Dermis blood vessel endothelial cell (primary cell): ENCODE measurements at places on chromosomes 5 and 9. TPM values are rescaled to one million over a fixed set of nuclear protein-coding genes. Genes with fewer than 3 reads are reported as not detected.
A peak's percentile ranks its signal among the peaks of the same experiment; 100 is the strongest.

The ITGA1 gene
- 75.4 and 81.2 TPM in 2 replicates for total RNA-seq

The PKD2L2 gene
- 0.17 TPM in 1 of 2 replicates, not detected in the other for total RNA-seq

The OBP2A gene
- not detected in 2 replicates for total RNA-seq

The GCNT4 gene
- 0.19 and 0.34 TPM in 2 replicates for total RNA-seq

The ANKRD55 gene
- total RNA-seq = 1.2 and 3.2 TPM in 2 replicates

The CTXN3 gene
- total RNA-seq = not detected in 2 replicates

The ERP44 gene
- total RNA-seq = 9.4 and 16.4 TPM in 2 replicates

The GLRA1 gene
- not detected in 2 replicates for total RNA-seq

The PDE8B gene
- total RNA-seq = under 0.01 TPM in 2 replicates

The STPG3 gene
- total RNA-seq = 0.34 TPM in 1 of 2 replicates, not detected in the other

The CCDC183 gene
- 0.37 and 1.0 TPM in 2 replicates for total RNA-seq

The FOXB2 gene
- total RNA-seq = not detected in 2 replicates

The ACOT12 gene
- 0.37 TPM in 1 of 2 replicates, not detected in the other for total RNA-seq

The AMACR gene
- 18.9 and 21.7 TPM in 2 replicates for total RNA-seq

The BTNL9 gene
- 0.05 and 0.17 TPM in 2 replicates for total RNA-seq

The DDX46 gene
- total RNA-seq = 21.8 and 31.7 TPM in 2 replicates

GRCh38 chr5:108884736-108885135 is 137.0 kb downstream of the FER start:
- DNase-seq = peak; percentile 95

GRCh38 chr9:123567013-123567412 is 211.0 kb downstream of the CRB2 start:
- no peak for DNase-seq

- DNase-seq = no peak
These were observed 7.5 kb downstream of the OR1K1 start for GRCh38 chr9:122807271-122807900.

- no peak for DNase-seq
These were observed 3.4 kb downstream of the SMIM3 start for GRCh38 chr5:150781706-150782614.

DNA sequence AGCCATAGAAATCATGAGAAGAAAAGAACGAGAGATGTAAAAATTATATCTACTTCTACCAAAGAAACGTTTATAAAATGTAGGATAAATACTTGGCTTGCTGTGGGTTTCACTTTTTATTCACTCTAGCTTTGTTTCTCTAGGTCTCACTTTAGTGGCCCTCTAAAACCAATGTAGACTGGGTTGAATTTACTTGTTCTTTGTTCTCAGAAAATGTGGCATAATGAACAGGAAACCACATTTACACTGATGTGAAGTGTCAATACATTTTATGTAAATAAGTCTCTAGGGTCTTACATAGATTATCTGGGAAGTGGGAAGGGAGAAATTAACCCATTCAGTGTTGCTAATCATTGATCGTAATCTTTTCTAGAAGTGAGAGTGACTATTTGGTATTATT is 58.9 kb downstream of the PLPPR1 start:
- no peak for DNase-seq

GRCh38 chr9:4389003-4389402 is 89.1 kb upstream of the GLIS3 start:
- DNase-seq = peak; percentile 41

- DNase-seq = no peak
These were observed 12.8 kb upstream of the MACIR start for GRCh38 chr5:103245761-103246160.

DNA sequence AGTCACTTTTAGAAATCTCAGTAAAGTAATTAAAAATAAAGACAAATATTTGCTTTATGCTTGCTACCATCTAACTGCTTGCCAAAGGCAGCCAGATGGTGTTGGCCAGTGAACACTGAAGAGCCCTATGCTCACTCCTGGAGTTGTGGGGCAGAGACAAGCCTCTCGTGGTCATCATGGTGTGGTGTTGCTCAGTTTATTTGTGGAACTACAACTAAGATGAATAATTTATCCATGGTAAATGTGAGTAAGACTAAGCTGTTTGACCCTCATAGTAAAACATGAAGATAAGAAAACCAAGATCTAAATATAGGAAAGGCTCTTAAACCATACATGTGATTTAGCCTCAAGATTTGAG is 100.7 kb downstream of the PDE8B start:
- DNase-seq = no peak

GRCh38 chr5:154608531-154609011 is 130.5 kb upstream of the HAND1 start:
- DNase-seq = no peak

DNA sequence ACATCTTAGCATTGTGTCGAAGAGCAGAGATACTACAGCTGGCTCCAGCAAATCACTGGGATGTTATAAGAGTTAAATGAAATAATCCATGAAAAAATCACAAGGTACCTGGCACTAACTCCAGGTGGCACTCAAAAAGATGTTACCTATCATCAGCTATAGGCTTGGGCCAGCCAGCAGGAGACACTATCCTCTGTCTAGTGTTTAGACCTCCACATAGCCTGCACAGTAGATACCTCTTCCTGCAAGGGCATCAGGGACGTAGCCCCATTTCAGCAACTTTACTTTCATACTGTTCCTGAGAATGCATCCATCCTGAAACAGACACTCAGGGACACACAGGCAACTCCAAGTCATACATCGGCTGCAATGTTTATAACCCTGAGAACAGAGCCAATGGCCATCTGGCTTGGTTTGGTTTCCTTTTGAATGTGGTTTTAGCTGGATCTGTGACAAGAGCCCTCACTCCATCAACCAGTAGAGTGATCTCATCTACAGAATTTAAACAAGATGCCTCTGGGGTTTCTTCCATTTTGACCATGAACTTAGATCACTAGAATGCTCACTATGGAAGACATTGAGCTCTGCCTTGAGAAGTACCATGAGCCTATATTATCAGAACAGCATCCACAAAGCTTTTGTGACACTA is 69.9 kb downstream of the TLE1 start:
- peak; percentile 37 for DNase-seq

DNA sequence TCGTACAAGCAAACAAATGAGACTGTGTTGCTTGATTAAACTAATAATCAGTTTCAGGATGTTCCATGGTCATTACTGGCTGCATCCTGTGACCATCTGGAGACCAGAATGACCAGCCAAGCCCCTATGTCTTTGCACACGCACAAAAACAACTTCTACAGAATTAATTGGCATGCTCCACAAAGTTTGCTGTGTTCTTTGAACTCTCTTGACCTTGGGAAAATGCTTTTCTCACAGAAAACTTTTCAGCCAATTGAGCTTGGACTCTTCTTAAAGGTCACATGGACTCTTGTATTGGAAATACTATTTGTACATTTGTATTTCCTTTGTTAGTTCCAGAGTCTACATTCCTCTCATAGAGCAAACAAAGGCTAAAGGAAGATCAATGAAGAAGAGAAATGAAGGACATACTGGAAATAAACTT is 147.8 kb downstream of the ARRDC3 start:
- peak; percentile 59 for DNase-seq

- peak; percentile 10 for DNase-seq
These were observed 53.3 kb upstream of the RNU6ATAC start for GRCh38 chr9:134217431-134218210.

- no peak for DNase-seq
These were observed 82.0 kb downstream of the SLC1A1 start for GRCh38 chr9:4572184-4572826.

- DNase-seq = no peak
These were observed 123.2 kb downstream of the C5orf15 start for GRCh38 chr5:133845271-133845670.

DNA sequence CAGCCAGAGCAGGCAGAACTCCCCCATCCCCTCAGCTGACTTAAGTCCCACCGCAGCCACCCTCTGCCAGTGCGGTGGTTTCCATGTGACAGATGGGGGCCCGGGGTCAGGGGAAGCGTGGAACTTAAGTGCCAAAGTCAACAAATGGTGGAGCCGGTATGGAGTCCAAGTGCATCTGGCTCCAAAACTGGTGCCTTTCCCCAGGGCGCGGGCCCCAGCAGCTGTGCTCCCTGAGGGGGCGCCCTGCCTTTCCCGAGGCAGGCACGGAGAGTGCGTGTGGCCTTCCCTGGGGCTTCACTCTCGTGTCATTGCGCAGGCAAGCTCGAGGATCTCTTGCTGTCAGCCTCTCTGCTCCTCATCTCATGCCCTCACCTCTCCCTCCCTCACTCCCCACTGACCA is 33.8 kb downstream of the SLC46A2 start:
- DNase-seq = no peak

DNA sequence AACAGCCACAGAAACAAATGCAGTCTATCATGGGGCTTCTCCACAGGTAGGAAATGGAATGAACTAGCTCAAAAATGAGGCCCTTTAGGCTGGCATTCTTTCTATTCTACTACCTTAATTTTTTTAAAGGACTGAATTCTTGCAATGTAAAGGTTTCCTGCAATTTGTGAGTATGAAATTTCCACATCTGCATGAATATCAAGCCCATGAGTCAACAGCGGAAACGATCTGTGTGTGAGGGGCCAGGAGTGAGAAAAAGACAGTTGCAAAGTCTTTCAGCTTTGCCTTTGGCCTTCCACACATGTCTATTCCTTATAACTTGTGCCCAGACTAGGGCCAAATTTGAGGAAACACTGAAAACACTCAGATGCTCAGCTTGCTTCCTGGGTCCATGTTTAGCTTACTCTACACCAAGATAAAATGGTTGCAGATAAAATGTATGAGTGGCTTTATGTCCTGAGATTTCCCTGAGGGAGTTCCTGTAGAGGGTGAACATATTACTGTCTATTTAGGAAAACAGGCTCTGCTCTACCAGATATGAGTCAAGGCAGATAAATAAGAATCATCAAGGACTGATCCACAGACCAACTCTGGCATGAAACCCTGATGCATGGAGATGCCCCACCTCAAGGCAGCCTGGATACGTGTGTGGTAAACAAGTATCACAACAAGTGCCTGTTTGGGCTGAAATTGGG is 46.5 kb downstream of the RETREG1 start:
- no peak for DNase-seq

GRCh38 chr9:92764381-92764987 is at the start of gene BICD2:
Gene BICD2, minus strand, starts transcription at chr9:92764833. Its CDS starts 89 bp downstream, at chr9:92764744.
- no peak for DNase-seq

DNA sequence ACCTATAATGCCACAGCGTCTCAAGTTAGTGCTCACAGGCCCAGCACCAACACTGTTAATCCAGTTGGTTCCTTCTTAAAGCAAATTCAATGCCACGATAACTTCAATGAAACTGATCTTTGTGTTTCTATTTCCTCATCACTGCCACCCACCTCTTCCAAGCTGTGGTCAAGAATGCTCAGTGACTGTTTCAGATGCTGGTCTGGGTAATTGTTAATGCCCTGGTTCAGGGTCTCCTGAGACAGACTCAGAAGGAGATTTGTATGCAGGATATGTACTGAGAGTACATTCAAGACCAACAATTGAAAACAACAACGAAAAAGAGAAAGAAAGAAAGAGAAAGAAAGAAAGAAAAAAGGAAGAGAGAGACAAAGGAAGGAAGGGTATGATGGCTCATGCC is 505.3 kb downstream of the TLE4 start:
- no peak for DNase-seq

DNA sequence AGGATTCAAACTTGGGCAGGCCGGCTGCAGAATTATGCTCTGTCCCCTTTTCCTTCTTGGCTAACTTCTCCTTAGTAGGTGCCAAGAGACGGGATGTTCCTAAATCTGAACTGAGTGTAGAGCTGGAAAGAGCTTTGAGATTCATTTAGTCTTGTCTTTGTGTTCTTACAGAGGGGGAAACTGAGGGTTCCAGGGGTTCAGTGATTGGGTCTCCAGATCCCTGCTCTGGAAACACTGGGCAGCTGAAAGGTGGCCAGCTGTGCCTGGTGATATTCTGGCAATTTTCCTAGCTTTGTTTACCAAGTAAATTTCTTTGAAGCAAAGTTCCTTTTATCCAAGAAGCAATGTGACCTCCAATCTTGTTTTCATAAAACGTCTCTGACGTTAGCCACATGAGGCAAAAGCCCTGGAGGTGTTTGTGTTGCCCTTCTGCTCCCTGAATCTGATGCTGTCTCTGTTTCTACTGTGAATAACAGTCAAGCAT is 288.7 kb downstream of the ZSWIM6 start:
- no peak for DNase-seq

DNA sequence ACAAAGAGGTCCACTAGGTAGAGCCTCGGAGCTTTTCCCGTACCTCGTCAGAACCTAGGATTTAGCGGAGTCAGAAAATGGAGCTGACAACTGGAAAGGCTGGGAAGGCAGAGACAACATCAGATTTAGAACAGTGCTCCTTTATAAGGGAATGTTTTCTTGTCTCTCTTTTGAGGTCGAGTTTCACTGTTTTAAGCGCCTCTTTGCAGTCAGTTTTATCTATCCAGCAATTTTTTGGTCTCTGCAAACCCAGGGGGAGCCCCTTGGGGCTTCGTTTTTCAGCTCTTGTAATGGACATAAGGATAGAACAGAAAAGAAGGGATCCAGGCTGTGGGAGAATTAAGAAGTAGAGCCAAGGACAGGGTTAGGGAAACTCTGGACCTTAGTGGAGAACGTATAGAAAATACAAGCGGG is 80.5 kb downstream of the FNBP1 start:
- no peak for DNase-seq

DNA sequence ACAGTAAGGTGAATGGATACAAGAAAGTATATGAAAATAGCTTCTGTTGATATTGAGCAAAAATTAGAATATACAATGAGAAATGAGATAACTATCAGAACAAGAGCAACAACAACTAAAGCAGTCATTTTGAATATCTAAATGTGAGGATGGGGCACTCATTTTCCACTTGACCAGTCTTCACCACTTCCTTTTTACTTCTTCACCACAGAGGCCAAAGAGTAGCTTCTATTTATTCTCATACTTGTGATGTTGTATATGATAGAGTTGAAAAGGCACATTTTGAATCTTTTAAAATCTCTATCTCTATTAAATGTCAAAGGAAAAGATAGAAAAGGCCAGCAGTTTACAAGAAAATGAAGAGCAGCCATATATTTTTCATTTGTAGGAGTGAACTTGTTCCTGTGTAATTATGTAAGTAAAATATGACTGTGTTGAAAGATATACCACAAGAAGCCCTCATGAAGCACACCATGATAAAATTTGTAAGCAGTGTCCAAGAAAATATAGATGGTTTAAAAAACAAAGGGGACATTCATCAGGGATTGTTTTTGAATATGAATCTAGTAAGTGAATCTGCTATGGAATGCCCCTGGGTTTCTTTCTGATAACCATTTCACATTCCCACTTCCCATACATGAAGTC is 39.2 kb downstream of the ADAMTS19 start:
- no peak for DNase-seq

DNA sequence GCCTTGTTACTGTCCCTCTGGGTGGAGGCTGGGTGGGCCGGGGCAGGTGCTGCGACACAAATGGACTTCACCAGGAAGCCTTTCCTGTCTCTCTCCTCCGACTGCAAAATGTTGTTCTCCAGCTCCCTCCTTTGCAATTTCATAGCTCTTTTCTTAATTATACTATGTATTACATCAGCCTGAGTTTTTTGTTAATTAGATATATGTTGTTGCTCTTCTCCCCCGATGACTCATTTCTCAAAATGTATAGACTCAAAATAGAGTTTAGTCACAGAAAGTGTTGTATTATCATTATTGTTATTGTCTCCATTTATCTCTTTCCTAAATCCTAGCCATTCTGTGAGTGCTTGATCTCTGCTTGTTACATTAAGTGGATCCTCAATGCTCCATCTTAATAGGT is 122.4 kb upstream of the OSMR start:
- DNase-seq = no peak

GRCh38 chr9:116555556-116556155 is 131.4 kb upstream of the TRIM32 start:
- DNase-seq = no peak

- peak; percentile 35 for DNase-seq
These were observed 1.2 kb downstream of the TLR4 start for GRCh38 chr9:117705386-117705785.
